ENCODE measurements at places on chromosomes 6 and 20.

- DNase-seq, result no peak
Measured at GRCh38 chr20:36482044-36482473, 59.3 kb upstream of the MYL9 start.

DNA sequence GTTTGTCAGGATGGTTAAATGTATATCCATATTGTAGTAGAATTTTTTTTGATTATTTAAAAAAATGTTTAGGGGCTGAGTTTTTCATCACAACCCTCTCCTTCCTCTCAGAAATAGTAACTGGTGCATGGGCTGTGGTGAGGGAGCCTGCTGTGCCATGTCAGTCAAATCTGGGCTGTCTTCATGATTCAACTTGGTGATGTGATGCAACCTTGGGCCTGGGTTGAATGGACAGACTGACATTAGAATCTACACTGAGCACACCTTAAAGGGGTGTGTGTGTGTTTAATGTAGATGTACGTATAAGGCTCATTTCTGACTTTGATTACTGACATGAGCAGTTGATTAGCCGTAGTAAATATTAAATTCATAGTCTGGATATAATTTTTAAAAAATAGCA, 3.7 kb downstream of the TJAP1 start:
- no peak for DNase-seq

DNA sequence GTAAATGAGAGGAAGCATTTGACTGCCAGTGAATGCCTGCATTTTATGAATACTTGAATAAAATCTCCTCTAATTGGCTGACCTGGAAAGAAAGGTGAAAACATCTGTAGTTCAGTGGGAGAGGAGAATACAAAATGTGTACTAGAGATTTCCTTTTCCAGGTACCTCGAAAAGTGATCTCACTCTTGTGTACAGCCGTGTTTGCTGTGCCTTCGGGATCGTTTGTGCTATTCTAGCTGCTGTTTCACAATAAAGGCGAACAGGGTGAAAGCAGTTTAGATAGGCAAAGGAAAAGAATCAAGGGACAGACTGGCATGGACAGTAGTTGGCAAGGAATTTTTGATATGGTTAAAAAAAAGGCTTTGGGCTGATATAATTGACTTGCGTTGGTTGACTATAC, 112.3 kb downstream of the ARID1B start:
- DNase-seq, result no peak

- DNase-seq, result no peak
Measured at GRCh38 chr20:18465536-18466200, 1.2 kb downstream of the DZANK1 start.

DNA sequence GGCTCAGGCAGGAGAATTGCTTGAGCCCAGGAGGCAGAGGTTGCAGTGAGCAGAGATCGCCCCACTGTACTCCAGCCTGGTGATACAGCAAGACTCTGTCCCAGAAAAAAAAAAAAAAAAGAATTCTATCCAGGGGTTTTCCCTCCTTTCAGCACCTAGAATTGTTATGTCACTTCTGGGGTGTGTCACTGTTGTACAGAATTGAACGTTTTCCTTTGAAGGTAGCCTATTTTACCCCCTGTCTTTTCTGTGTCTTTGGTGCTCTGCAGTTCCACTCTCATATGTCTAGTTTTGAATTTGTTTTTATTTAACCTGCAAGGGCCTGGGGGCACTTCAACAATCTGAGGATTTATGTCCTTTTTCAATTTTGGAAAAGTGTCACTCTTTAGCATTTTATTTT, 19.3 kb upstream of the ARID1B start:
- no peak for DNase-seq

DNA sequence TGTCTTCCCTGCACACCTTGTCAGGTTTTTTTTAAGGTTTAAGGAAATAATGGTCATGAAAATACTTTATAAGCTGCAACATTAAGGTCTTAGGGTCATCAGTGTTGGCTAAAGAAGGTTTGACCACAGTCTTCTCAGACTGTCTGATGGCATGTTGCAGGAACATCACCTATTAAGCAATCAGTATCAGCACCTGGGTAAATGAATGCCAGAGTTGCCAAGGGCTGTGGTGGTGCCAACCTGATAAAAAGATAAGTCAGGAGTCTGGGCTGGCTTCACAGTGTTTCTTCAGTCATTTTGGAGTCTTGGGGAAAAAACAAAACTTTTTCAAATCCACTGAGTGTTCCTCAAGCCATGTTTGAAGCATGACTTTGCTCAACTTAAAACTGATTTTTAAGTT, 61.5 kb upstream of the VSTM2L start:
- DNase-seq, result no peak

- DNase-seq, result no peak
Measured at GRCh38 chr6:135243871-135244796, 63.0 kb downstream of the MYB start.

DNA sequence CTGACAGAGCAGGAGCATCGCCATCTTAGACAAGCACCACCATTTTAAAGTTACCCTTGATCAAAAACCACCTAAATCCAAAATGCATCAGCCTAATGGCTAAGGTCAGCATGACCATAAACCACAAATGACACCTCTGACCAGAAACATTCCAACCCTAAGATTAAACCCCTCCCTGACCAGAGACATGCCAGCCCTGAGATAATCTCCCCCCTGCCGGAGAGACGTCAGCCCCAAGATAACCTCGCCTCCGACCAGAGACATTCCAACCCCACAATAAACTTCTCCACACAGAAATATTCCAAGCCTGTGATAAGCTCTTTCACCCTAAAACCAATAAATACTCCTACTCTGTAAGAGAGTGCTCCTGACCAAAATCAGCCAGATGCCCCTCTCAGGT, 53.5 kb downstream of the PXDC1 start:
- DNase-seq, result peak; percentile 36

DNA sequence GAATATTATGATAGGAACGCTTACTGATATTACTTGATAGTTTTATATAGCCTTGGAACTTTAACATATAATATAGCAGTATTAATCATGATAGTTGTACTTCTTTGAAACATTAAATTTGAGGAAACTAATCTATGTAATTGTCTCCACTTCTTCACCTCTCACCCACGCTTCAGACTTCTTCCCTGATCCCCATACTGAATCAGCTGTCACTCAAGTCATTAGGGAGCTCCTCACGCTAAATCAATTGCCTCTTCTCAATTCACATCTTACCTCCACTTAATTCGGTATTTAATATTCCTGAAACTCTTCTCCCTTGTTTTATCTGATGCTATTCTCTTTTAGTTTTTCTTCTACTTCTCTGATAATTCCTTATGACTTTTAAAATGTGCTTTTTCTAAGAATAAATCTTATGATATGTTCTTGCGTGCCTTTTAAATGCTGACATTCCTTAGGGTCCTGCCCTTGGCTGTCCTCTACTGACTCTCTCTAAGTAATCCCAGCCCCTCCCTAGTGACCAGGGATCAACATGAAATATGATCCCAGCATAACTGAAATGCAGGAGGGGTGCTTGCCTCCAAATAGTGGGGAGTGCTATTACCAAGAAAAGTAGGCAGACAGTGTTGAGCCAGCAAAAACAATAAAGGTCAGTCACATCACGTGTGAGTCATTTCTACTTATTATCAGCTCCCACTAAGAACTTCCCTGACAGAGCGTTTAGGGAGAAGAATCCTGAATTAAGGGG, 9.9 kb downstream of the ANKRD66 start:
- no peak for DNase-seq

DNA sequence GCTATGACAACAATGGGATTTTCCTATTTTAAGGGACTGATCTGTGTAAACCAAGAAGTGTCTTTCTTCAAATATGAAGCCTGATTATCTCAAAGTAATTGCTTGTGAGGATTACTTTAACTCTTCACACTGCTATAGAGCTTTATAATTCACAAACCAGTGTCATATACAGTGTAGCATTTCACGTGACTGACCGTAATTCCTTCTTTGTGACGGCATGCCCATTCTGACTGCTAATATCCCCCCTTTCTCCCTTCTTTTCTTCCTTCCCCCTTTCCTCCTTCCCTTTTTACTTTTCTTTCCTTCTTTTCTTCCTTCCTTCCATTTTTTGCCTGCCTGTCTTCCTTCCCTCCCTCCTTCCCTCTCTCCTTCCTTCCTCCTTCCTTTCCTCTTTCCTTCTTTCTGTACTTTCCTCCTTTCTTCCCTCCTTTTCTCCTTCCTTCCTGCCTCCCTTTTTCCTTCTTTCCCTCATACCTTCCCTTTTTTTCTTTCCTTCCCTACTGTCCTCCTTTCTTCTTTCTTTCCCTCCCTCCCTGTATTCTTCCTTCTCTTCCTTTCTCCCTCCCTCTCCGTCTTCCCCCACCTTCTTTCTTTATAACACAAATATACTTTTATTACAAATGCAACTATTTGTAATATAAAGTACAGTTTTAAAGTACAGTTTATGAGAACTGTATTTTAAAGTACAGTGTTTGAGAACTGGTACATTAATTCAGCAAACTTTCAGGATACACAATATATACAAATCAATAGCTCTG, 75.0 kb upstream of the EXOC2 start:
- no peak for DNase-seq

DNA sequence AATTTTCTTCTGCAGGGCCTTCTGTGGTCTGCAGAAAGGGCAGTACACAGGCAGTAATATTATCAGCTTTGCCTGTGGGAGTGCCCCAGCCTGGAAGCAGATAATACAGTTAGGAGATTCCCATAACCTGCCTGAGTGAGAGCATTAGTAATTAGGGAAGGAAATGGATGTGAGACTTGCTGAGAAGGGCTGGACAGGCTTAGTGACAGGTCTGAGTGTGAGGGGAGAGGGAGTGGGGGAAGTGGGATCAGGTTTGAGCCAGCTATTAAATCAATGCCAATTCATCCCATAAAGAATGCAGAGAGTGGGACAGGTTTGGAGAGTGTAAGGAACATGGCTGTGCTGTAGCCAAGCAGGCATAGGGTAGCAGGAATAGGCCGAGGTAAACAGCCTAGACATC, 10.1 kb upstream of the CFAP206 start:
- DNase-seq, result no peak

DNA sequence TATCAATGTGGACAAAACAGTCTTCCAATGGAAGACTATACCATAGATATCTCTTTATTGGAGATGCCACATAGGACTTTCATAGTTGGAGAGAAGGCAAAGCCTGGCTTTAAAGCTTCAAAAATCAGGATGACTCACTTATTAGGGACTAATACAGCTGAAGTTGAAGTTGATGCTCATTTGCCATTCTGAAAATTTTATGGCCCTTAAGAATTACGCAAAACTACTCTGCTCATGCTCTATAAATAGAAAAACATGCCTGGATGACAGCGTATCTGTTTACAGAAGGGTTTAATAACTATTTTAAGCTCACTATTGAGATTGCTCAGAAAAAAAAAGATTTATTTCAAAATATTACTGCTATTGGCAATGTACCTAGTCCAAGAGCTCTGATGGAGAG, 155.5 kb upstream of the DST start:
- peak; percentile 69 for DNase-seq

GRCh38 chr6:50963952-50964351, 145.3 kb downstream of the TFAP2B start:
- DNase-seq, result no peak

GRCh38 chr6:140382355-140382754, 1007.9 kb upstream of the CITED2 start:
- no peak for DNase-seq

- DNase-seq, result no peak
Measured at GRCh38 chr20:37573626-37574198, 46.0 kb upstream of the BLCAP start.

- DNase-seq, result no peak
Measured at GRCh38 chr20:38447931-38448675, 13.0 kb upstream of the SNHG17 start.

- peak; percentile 52 for DNase-seq
Measured at GRCh38 chr20:46122071-46122470, 4.0 kb downstream of the CD40 start.

DNA sequence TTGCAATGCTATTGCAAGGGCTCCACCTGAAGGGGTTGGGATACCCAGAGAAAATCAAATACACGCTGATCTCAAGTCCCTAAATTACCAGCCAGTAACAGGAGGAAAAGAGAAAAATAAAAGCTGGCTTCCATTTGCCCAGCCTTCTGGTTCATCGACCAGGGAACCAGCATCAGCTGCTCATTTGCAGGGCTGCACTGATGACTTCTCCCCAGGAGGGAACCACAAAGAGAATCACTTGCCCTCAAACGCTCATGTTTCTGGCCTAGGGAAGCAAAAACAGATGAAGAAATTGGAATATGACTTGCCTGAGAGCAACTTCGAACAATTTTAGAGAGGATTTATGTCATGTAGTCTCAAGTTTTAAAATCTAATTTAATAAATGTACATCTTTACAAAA, 119.7 kb downstream of the SH3BGRL2 start:
- DNase-seq, result peak; percentile 30

DNA sequence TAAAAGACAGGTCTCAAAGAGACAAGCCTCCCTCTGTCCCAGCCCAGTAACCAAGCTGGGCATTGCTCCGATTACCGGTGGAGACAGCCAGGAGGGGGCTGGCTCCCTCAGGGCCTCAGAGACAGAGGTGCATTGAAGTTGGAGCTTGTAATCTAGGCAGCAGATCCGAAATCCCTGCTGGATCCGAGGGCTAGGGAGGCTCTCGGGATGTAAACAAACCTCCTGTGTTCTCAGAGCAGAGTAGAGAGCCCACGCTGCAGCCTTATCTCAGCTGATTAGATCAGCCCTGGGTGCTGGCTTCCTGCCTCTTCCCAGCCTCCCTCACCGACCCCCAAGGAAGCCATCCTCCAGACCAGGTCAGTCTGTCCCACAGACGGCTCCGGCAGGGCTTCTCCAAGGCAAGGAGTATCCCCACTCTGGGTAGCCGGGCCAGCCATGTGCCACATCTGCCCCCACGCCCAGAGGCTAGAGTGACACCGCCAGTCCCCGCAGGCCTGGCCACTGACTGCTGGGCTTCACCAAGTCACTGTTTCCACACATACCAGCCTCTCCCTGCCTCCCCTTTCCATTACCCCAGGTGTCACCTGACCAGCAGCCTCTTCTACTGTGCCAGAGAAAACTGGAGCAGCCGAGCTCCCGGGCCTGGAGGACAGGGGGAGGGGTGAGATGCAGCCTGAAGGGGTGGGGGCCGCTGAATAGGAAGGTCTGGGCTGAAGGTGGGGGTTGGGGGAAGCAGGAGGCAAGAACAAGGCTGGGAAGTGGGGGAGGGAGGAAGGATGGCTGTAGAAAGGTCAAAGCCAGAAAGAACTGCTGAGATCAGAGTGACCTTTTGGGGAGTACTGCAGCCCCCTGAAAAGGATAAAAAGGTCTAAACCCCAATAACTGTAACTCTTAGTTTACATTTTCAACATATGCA, 6.0 kb downstream of the SDC4 start:
- DNase-seq, result peak; percentile 35

DNA sequence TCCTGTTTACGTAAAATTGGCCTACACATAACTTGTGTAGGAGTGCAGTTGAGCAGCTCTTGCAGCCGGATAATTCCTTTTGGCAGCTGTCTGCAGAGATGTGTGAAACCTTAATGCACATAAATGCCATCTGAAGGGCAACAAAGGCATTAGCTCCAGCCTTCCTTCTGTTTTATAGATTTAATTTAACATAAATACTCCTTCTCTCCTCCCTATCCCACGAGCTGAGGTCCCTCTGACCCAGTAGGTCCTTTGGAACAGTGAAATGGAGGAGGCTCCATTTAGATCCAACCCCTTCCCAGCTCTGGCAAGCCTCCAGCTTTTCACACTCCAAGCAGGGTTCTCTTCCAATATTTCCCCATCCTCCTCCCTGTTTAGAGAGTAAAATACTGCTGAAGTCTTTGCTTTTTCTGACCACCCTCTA, 6.5 kb downstream of the PLEKHG1 start:
- DNase-seq, result no peak

GRCh38 chr6:45685076-45685475, 307.3 kb upstream of the SUPT3H start:
- DNase-seq, result peak; percentile 25
